ENCODE measurements at places on chromosomes 1 and 21.

DNA sequence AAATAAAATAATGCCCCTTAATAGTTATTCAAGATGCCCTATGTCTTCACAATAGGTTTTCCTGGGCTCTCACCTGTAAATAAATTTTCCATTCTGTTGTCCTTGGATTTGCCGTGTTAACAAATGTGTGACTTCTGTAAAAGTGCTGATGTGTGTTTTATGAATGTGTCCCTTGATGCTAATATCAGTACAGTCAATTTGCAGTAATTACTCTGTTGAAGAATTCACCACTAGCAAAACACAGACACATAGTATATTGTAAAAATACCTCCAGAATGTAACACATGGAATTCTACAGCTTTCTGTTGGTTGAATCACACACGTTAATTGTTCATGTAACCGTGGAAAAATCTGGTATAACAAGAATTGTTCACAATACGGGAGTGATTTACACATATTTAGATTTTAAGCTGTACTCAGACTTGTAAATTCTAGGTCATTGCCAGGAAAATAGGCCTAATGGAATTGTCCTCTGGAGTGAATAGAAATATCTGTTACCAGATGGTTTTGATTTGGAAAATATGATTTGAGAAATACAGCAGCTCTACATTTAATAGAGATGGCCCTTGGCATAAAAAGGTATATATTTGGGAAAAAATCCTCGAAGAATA lies 36.7 kb upstream of the KCNK2 start:
- DNase-seq = no peak

DNA sequence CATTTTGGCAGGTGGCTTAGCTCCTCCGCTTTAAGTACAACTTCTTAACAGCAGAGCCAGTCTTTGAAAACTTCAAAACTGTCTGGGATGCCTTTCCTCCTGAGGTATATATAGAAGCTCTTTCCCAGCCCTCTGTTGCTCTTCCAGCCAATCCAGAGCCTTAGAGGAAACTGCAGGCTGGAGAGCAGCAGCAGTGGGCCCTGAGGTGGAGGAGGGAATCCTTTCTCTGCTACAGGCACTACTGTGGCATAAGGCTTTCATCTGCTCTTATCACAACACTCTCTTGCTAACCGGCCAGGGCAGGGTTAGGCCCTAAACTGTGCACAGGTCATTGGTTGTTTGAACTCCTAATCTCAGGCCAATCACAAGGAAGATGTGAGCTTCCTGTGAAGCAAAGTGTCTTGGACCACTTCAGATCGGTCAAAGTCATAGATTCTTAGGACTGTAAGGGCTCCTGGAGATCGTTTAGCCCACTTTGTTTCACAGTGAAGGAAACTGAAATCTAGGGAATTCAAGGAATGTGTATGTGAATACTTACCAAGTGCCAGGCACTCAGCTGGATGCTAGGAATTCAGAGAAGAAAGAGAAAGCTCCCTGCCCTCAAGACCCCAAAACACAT lies at the start of gene RGS5:
Gene RGS5, minus strand, starts transcription at position 84 of the 619 bp plus-strand sequence. Its CDS starts 81 bp downstream, at position 3.
- DNase-seq = no peak

- no peak for DNase-seq
Measured at GRCh38 chr1:171206978-171207355, 21.9 kb downstream of the FMO2 start.

DNA sequence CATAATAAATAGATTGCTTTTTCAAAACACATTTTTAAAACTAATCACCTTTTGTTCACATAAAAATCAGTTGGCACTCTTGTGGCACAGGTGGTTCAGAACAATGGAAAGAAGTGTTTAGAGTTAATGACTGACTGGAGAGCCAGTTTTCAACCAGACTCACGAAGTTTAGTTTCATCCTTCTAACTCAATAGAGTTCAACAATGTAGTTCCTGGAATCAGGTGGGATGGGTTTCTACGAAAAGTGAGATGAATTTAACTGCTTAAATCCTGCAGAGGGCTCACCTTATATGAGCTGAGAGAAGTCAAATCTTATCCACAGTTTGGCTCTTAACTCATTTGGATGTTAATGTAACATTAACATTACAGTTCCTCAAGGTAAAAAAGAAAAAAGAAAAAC lies 116.5 kb downstream of the SMYD2 start:
- no peak for DNase-seq

- no peak for DNase-seq
Measured at GRCh38 chr1:50195205-50195604, 86.5 kb downstream of the ELAVL4 start.

DNA sequence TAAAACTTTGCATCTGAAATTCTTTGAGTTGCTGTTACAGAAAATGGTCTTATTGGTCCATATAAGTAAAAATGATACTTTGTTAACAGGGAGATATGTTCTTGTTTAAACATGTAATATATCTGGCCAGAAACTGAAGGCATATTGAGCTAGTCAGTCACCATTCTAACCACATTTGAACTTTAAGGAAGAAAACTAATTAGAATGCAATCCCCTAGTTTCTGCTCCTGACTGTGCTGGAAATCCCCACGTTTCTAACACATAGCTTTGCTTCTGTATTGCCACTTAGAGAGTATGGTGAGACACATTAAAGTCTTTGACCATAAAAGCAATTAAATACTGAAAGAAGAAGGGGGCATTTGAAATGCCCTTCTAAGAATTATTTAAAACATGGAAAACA lies 32.1 kb upstream of the HIVEP3 start:
- peak; percentile 29 for DNase-seq

DNA sequence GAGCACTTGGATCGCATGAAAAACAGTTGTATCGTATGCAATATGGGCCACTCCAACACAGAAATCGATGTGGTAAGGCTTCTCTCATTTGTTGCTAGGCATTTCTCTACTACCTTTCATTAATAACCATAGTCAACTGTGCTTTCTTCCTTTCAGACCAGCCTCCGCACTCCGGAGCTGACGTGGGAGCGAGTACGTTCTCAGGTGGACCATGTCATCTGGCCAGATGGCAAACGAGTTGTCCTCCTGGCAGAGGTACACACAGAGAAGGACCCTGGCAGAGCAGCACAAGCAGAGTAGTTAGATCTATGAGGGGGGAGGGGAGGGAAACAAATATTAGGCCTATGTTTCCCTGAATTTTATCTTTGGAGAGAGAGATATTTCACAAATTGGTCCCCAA lies 16.0 kb upstream of the STRIP1 start:
- DNase-seq = no peak

- DNase-seq = no peak
Measured at GRCh38 chr1:75727571-75727970, 3.1 kb downstream of the ACADM start.

- DNase-seq = no peak
Measured at GRCh38 chr1:21590934-21591333, 78.2 kb downstream of the RAP1GAP start.

GRCh38 chr1:59161136-59161535 lies 135.8 kb upstream of the FGGY start:
- no peak for DNase-seq

DNA sequence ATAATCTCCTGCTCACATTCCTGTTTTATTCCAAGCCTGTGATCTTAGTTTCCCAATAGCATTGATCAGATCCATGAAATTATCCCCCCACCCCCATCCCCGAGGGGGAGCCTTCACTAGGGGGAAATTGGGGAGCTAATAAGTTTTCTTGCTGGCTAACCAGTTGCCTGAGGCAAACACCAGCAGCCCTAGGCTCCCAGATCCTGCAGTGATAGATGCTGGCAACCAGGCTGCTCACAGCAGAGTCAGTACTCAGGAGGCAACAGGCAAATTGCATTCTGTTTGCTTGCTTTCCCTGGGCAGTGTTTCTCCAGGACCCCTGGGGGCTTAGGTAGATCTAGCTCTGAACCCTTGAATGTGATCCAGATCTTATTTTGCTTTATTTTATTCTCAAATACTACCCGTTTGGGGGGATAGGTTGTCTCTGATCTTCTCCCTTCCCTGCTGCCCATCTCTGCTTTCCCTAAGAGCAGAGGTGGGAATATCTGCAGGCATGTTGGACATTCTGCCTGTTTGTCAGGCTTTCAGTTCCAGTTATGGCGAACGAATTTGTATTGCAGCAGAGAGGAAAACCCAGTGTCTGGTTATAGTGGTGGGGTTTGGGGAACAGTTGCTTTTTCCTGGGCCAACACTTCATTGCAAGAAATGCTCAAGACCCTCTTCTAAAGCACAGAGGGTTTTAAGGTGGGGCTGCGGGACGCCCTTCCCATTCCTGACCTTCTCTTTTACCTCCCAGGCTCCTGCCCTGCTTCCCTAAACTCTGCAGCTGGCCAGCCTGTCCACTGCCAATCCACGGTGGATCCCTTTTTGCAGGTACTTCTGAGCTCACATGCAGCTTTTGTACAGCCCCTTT lies 289.8 kb upstream of the PLXNA2 start:
- no peak for DNase-seq

GRCh38 chr1:94022471-94023189 lies 98.3 kb downstream of the ABCA4 start:
- DNase-seq = peak; percentile 90

- peak; percentile 50 for DNase-seq
Measured at GRCh38 chr1:31010086-31010989, 55.2 kb downstream of the PUM1 start.

DNA sequence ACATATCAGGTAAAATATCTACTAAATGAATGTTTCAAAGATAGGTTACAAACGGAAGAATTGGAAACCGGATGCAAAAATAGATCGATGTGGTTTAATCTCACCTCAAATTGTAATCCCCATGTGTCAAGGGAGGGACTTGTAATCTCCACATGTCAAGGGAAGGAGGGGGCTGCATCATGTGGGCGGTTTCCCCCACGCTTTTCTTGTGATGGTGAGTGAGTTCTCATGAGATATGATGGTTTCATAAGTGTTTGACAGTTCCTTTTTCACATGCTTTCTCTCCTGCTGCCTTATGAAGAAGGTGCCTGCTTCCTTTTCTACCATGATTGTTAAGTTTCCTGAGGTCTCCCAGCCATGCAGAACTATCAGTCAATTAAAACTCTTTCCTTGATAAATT lies 408.7 kb upstream of the TMPRSS15 start:
- DNase-seq = no peak

DNA sequence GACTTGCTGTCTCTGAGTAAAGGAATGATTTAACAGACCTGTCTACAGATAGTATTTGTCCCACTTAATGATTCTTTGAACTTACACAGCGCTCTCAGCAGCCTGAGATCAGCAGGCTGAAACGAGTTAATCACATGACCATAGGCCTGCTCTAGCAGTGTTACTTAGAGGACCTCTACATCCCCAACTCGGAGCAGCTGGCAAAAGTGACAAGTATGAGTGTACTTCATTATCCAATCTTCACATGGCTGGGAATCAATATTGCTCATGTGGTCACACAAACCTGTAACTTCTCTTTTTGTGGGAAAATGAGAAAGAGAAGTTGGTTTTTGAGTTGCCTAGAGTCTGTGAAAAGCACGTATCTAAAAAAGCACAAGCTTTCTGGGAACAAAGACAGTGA lies 11.4 kb upstream of the ATP13A2 start:
- DNase-seq = no peak

DNA sequence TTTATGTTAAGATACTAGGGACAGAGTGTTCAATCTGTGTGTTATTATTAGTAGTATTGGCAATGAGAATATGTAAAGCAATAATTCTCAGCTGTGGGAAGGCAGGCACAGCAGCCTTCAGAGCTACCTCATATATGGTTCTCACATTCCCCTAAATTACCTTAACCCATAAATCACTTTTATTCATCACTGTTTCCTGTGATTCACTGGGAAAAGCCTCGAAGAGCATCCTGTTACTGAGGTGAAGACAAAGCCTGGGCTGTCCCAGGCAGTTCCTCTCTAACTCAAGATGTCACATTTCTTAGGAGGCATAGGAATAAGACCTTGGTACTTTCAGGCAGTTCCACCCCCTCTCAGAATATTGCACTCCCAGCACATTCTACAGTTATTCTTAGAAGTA lies 965.7 kb downstream of the NCAM2 start:
- no peak for DNase-seq

GRCh38 chr1:29673228-29673500 lies 436.8 kb downstream of the PTPRU start:
- DNase-seq = no peak

GRCh38 chr1:20093940-20094391 lies 24.0 kb downstream of the PLA2G5 start:
- peak; percentile 4 for DNase-seq

GRCh38 chr1:187226396-187226795 lies 397.6 kb downstream of the PLA2G4A start:
- peak; percentile 53 for DNase-seq

- peak; percentile 68 for DNase-seq
Measured at GRCh38 chr1:243421784-243422183, 165.9 kb downstream of the SDCCAG8 start.

DNA sequence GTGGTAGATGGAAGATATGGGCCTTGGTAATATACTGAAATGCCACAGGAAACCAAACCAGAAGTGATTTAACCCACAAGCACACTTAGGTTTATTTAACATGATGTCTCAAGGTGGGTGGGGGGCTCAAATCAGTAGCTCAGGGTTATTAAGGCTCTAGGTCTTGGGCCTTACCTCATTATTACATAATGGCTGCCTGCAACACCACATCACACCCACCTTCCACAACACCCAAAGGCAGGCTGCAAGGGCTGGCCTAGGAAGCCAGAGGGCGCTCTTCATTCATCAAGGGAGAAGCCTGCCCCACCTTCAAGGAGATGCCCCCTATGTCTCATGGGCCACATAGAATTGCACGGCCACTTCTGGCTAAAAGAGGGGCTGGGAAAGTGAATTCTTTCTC lies 6.0 kb downstream of the TFF1 start:
- DNase-seq = no peak

- DNase-seq = peak; percentile 63
Measured at GRCh38 chr1:32538887-32539583, at the start of gene ZBTB8A. ZBTB8A (plus strand) TSS chr1:32539427; CDS start chr1:32592932, 53,505 bp downstream.

GRCh38 chr1:75908717-75909152 lies 23.5 kb downstream of the ASB17 start:
- DNase-seq = peak; percentile 55

DNA sequence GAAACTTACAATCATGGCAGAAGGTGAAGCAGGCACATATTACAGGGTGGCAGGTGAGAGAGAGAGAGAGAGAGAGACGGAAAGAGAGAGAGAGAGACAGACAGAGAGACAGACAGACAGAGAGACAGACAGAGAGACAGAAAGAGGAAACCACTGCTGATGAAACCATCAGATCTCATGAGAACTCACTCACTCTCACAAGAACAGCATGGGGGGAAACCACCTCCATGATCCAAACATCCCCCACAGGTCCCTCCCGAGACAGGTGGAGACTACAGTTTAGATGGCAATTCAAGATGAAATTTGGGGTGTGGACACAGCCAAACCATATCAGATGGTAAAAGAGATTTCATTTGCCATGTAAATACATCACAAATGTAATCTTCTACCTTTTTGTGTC lies 708.1 kb downstream of the MRPL39 start:
- DNase-seq = no peak

DNA sequence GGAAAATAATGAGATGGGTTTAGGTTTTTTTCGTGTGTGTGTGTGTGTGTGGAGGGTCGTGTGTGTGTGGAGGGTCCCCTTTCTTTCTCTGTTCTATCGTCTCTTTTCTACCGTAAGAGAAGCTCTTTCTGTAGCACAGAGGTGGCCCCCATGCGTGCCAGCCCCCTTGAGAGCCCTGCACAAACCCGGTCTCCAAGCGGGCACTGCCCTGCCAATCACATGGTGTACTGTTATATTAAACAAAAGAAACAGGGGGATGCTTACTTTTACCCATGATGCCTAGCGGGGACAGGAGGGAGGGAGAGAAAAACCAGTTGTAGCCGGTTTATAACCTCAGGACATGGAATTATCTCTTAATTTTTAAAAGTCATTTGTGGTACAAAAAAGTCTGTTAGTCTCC lies 41.0 kb downstream of the GATAD2B start:
- DNase-seq = no peak
